ENCODE measurements at places on chromosomes 12 and 14.

- no peak for DNase-seq
These were observed 70.1 kb downstream of the SPRING1 start for GRCh38 chr12:116667752-116668151.

GRCh38 chr12:121937654-121938053 lies 19.3 kb downstream of the CFAP251 start:
- no peak for DNase-seq

DNA sequence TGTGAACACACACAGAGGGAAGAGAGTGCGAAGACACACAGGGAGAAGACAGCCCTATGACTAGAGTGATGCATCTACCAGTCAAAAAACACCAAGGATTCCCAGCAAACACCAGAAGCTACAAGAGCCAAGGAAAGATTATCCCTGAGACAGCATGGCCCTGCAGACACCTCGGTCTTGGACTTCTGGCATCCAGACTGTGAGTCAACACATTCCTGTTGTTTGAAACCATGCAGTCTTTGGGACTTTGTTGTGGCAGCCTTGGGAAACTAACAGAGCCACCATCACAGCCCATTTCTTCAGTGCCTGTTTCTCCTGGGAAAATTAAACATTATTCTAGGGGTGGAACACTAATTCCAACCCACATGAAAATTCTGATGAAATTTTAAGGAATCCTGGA lies 220.6 kb downstream of the GXYLT1 start:
- DNase-seq: peak; percentile 32

GRCh38 chr12:45093051-45093450 lies 42.2 kb upstream of the DBX2 start:
- no peak for DNase-seq
